HAP-1 (cell line): ENCODE measurements at places on chromosomes 4 and X.
A peak's percentile ranks its signal among the peaks of the same experiment; 100 is the strongest.

GRCh38 chr4:17313194-17313593 is 198.7 kb downstream of the QDPR start:
- no peak for DNase-seq

DNA sequence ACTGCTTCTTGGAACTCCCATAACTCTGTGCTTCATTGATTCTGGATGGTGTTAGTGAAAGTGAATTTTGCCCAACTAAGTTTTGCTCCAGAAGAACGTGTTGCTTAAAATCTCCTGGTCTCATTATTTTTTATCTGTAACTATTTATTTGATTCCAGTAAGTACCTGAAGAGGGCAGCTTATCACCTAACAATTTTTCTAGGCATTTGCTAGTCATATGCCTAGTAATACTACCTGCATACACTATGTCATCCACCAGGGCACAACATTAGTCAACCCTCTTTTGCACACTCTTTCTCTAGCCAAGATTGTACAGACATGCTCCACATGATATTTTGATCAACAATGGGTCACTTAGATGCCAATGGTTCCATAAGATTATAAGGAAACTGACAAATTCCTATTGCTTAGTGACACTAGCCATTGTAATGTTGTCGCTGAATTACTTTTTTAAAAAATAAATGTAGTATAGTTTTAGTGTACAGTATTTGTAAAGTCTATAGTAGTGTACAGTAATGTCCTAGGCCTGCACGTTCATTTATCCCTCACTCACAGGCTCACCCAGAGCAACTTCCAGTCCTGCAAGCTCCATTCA is 499.9 kb upstream of the AADAT start:
- DNase-seq = peak; percentile 39

DNA sequence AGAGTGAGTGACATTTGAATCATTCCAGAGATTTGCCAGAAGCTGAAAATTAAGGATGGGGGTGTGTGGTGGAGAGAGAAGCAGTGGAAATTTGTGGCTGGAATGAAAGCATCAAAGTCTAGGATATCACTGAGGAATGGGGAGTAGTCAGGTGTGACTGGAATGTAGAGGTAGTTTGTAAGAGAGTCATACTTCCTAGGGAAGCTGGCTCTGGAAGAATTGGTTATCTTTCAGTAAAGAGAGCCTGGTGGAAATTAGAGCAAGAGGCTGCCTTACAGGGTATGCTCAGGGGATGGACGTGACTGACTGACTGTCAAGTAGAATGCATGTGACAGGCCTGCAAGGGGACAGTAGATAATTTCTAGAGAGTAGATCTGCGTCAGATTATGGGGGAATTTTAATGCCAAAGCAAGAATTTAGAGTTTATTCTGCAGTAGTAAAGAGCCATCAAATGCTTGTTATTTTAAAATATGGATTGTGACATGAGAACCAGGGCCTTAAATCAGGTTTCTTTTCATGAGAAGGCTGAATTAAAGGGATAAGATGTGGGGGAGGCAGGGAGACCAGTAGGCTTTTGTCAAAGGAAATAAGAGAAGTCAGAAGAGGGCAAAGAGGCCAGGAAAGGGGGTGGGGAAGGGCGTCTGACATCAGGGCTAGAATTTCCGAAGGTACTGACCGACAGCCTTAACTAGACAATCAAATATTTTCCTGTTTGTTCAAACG is 109.9 kb downstream of the AFF1 start:
- peak; percentile 26 for DNase-seq

- DNase-seq = no peak
Observed at GRCh38 chr4:176357359-176358082, 37.8 kb downstream of the SPCS3 start.

DNA sequence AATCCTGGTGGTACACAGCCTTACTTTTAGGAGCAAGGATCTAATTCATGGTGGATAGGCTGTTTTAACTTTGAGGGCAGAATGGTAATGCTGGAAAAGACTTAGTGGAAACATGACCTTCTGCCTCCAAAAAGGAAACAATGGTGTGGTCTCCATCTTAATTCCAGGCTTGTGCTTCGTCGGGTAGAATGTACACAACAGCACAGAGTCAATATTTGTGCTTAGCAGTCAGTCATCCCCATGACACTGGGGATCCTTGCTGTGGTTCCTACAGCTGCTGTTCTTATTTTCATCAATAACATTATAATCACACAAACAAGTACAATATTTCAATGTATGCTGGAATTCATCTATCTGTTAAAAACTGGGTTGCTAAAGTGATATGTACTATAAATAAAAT is 104.4 kb downstream of the HHIP start:
- no peak for DNase-seq
